Activated T-helper 2 cell treated with anti-CD3 and anti-CD28 coated beads, Interferon-gamma antibody, Interleukin-2, Interleukin-4, amounts not matched to agents 10 μg/mL and 5 μg/mL and 100 μg/mL, durations not matched to agents 14 hours and 24 hours and 36 hours (primary cell): ENCODE measurements at places on chromosomes 12 and 14. TPM values are rescaled to one million over a fixed set of nuclear protein-coding genes. Genes with fewer than 3 reads are reported as not detected.

The MTHFD1 gene
- total RNA-seq = 291 and 309 TPM in 2 replicates

DNA sequence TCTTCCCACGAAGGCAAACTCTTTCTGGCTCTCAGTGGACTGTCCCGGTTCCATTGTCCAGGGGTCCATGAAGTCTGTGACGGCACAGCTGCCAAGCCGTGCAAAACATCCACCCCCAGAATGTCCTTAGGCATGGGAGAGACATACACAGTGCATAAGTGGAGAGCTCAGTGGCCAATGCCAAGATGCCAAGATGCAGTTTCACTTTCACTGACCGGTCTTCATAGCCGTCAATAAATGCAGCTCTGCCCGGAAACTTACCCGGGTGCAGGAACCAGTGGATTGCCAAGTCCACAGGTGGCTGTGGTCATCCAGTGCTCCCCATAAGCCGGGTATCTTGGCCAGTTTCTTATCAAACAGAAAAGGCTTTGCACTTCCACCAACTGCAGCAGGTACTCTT lies 162.3 kb downstream of the PTCSC3 start:
- DNase-seq = no peak

DNA sequence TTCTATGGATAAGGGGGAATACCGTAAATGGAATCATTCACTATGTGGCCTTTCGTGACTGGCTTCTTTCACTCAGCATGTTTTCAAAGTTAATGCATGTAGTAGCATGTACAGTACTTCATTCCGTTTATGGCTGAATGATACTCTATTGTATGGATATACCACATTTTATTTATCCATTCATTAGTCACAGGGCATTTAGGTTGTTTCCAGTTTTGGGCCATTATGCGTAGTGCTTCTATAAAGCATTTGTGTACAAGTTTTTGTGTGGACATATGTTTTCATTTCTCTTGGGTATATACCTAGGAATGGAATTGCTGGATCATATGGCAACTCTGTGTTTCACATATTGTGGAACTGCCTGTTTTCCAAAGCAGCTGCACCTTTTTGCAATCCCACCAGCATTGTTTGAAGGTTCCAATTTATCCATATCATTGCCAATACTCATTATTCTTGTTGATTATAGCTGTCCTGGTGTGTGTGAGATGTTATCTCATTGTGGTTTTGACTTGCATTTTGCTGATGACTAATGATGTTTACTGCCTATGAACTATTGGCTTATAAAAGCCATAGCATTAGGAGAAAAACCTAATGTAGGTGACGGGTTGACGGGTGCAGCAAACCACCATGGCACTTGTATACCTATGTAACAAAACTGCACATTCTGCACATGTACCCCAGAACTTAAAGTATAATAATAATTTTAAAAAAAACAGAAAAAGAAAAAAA lies 45.5 kb downstream of the ATF7IP start:
- DNase-seq = no peak

GRCh38 chr12:96503976-96504375 lies 14.6 kb downstream of the CFAP54 start:
- DNase-seq = no peak

DNA sequence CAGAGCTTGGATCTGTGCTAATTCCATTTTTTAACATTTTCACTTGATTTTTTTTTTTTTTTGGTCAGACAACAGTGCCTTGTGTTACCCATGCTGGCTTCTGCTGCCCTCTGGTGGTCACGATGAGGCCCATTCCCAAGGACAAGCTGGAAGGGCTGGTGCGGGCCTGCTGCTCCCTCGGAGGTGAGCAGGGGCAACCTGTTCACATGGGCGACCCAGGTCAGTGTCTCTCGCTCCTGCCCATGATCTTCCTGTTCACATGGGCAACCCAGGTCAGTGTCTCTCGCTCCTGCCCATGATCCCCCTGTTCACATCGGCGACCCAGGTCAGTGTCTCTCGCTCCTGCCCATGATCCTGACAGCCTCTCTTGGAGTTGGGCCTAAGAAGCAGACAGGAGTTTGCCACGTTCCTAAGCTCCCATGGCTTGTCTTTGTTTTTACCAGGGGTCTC lies 59.4 kb downstream of the DGLUCY start:
- DNase-seq = peak; percentile 64
